ENCODE measurements at places on chromosomes 2 and 18. TPM values are rescaled to one million over a fixed set of nuclear protein-coding genes. Genes with fewer than 3 reads are reported as not detected.

The C2orf81 gene
- total RNA-seq = 3.3 TPM

The SIX3 gene
- not detected for total RNA-seq

The FAM124B gene
- total RNA-seq = 0.94 TPM

The AQP12A gene
- total RNA-seq = not detected

DNA sequence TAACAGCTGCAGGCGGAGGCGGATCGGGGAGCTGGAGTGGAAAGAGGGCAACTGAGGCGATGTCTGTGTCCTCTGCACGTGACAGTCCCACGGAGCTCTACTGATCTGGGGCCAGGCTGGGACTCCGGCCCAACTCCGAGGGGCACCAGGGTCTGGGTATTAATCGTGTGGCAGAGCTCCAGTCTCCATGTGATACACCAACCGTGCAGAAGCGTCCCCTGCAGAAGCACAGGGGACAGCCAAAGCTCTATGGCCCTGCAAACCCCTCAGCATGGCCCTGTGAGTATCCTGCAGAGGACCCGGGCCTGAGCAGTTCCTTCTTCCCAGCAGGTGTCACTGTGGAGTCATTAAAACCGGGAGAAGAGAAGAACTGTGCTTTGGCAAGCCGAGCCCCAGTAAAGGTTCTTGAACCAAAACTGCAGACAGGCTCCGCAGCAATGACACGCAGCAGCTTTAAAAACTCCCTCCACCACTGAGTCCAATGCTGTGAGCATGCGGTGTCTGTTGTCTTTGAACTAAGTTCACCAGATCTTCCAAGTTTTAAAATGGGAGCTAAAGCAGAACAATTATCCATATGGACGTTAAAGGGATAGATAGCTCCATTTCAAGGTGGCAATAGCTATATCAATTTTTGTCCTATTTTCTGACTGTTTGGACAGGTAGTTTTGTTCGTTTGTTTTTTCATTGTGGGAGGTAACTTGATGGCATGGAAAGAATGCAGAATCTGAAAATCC is 79.4 kb downstream of the TMEM182 start:
- H3K4me3 ChIP-seq = no peak overlapping the region
- no peak for DNase-seq
- no peak overlapping the region for H3K27ac ChIP-seq
- no peaks in the 10 kb centered on the region for H3K4me1 ChIP-seq

GRCh38 chr2:208036357-208036756 is 11.0 kb upstream of the PLEKHM3 start:
- H3K4me3 ChIP-seq = no peak overlapping the region
- no peaks in the 10 kb centered on the region for H3K36me3 ChIP-seq
- no peak for DNase-seq
- no peak overlapping the region for H3K27ac ChIP-seq
- H3K4me1 ChIP-seq = no peaks in the 10 kb centered on the region

GRCh38 chr2:157182834-157183396 is 74.6 kb upstream of the GALNT5 start:
- DNase-seq = no peak
- H3K4me3 ChIP-seq = no peak overlapping the region
- no peak overlapping the region for H3K27ac ChIP-seq
- H3K36me3 ChIP-seq = no peaks in the 10 kb centered on the region

GRCh38 chr2:189552991-189553404 is 27.6 kb downstream of the SLC40A1 start:
- H3K4me3 ChIP-seq = no peak overlapping the region
- H3K27ac ChIP-seq = no peak overlapping the region
- no peak for DNase-seq
- no peaks in the 10 kb centered on the region for H3K27me3 ChIP-seq
- H3K36me3 ChIP-seq = no peaks in the 10 kb centered on the region

DNA sequence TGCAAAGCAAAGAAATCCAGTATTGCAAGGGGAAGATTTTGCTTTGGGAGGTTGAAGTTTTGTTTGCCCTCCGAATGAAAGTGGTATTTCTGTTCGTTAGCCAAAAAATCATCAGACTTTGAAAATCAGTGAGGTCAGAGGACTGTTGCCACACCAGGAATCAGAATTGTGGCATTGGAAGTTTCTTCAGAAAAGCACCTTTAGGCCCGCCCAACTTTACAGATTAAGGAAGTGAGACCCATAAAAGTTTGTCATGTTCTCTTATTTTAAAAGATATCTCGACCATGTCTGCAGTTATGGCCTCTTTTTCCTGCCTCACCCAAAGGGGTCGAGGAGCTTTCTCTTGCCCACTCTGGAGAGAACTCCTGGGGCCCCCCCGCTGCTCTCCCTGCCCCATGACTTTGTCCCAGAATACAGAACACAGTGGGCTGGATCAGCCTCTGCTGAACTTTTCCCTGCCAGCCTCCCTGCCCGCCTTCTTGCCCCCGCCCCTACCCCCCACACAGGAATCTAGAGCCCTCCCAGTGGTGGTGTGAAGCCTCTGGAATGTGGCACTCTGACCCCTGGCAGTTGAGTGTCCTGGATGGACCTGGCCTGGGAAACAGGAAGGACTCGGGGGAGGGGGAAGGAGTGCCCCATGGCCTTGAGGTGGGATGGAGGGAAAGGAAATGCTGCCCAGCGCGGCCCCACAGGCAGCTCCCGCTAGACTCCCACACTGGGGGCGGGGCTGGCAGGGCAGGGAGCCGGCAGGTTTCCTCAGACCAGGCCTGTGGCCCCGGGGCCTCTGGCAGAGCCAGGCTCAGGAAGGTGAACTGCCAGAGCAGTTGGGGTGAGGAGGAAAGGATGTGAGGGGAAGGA is 25.3 kb downstream of the CRIM1 start:
- no peak for DNase-seq
- H3K4me3 ChIP-seq = no peak overlapping the region
- H3K27ac ChIP-seq = no peak overlapping the region
- no peaks in the 10 kb centered on the region for H3K4me1 ChIP-seq
- H3K36me3 ChIP-seq = no peaks in the 10 kb centered on the region
- no peaks in the 10 kb centered on the region for H3K27me3 ChIP-seq

GRCh38 chr2:111100087-111100764 is 20.5 kb upstream of the BCL2L11 start:
- H3K4me1 ChIP-seq = no peaks in the 10 kb centered on the region
- no peaks in the 10 kb centered on the region for H3K36me3 ChIP-seq
- H3K27me3 ChIP-seq = no peaks in the 10 kb centered on the region

GRCh38 chr2:112198780-112199179 is 56.1 kb downstream of the ZC3H8 start:
- H3K4me3 ChIP-seq = no peak overlapping the region
- H3K4me1 ChIP-seq = no peaks in the 10 kb centered on the region
- no peak overlapping the region for H3K27ac ChIP-seq
- H3K27me3 ChIP-seq = no peaks in the 10 kb centered on the region
- no peak for DNase-seq

Measured in Peyer's patch (tissue), 4 donors.